ENCODE measurements at places on chromosomes 5 and 9. TPM values are rescaled to one million over a fixed set of nuclear protein-coding genes. Genes with fewer than 3 reads are reported as not detected.

C5orf52 gene
- not detected for total RNA-seq

GRCh38 chr5:158233735-158234322, 374.9 kb upstream of the CLINT1 start:
- H3K27ac ChIP-seq = no peak overlapping the region
- no peak for DNase-seq
- peaks cover 5% of the 10 kb centered on the region for H3K4me1 ChIP-seq
- H3K36me3 ChIP-seq = no peaks in the 10 kb centered on the region
- H3K4me3 ChIP-seq = no peak overlapping the region
- H3K27me3 ChIP-seq = no peaks in the 10 kb centered on the region

STPG3 gene
- total RNA-seq = not detected

GRCh38 chr9:29176231-29176630, 1603.0 kb upstream of the C9orf72 start:
- no peak overlapping the region for H3K27ac ChIP-seq
- H3K4me3 ChIP-seq = no peak overlapping the region
- H3K27me3 ChIP-seq = no peaks in the 10 kb centered on the region
- no peaks in the 10 kb centered on the region for H3K36me3 ChIP-seq
- DNase-seq = no peak

GRCh38 chr5:129099184-129099569, 4.6 kb downstream of the ISOC1 start:
- no peak overlapping the region for H3K4me3 ChIP-seq
- H3K4me1 ChIP-seq = peaks cover 24% of the 10 kb centered on the region
- H3K36me3 ChIP-seq = no peaks in the 10 kb centered on the region
- no peak for DNase-seq

GRCh38 chr5:78605611-78606010, 43.0 kb downstream of the LHFPL2 start:
- H3K4me3 ChIP-seq = no peak overlapping the region
- H3K36me3 ChIP-seq = no peaks in the 10 kb centered on the region
- H3K4me1 ChIP-seq = no peaks in the 10 kb centered on the region
- no peak for DNase-seq
- H3K27ac ChIP-seq = no peak overlapping the region
- H3K27me3 ChIP-seq = peaks cover 6% of the 10 kb centered on the region

DNA sequence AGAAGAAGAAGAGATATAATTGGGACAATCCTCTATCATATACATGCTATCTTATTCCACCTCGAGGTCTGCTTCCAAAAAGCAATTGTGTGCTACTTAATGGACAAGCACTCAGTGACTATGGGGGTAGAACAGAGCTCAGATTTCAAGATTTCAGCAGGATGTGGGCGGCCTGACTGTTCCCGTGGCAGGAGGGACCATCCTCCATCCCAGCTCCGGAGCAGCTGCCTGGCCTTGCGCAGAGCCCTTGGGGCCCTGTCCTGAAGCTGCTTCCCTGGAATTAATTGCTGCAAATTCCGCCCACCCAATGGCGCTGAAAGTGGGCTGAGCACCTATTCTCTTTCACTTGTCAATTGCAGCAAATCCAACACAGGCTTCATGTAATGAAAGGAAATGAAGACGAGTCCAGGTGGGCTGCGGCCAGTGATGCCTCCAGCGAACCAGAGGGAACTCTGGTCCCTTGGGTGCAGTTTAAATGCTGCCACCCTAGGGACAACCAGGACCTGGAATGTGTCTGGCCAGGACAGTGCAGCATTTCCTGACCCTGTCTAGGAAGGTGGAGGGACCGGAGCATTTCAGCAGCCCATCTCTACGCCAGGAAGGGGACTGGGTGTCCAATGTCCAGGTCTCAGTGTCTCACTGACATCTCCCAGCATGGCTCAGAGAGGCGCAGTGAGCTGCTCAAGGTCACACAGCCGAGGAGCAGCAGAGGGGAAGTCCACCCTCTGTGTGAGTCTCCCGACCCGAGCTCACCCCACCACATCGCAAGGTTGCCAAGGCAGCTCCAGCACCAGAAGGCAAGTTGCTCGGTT, 50.5 kb upstream of the FCN1 start:
- no peaks in the 10 kb centered on the region for H3K36me3 ChIP-seq
- H3K4me1 ChIP-seq = no peaks in the 10 kb centered on the region
- H3K4me3 ChIP-seq = no peak overlapping the region
- DNase-seq = no peak
- no peak overlapping the region for H3K27ac ChIP-seq

- no peaks in the 10 kb centered on the region for H3K36me3 ChIP-seq
- no peak overlapping the region for H3K4me3 ChIP-seq
- no peaks in the 10 kb centered on the region for H3K27me3 ChIP-seq
- no peak overlapping the region for H3K27ac ChIP-seq
Observed at GRCh38 chr9:14497476-14497875, 183.5 kb upstream of the NFIB start.

GRCh38 chr5:37810311-37810710, 29.5 kb downstream of the GDNF start:
- no peaks in the 10 kb centered on the region for H3K36me3 ChIP-seq
- DNase-seq = no peak
- H3K4me1 ChIP-seq = no peaks in the 10 kb centered on the region
- H3K27ac ChIP-seq = no peak overlapping the region
- H3K4me3 ChIP-seq = no peak overlapping the region

TMEM215 gene
- total RNA-seq = not detected

GRCh38 chr5:10579536-10580521, 16.0 kb downstream of the ANKRD33B start:
- H3K4me3 ChIP-seq = no peak overlapping the region
- H3K27me3 ChIP-seq = no peaks in the 10 kb centered on the region
- H3K4me1 ChIP-seq = peaks cover 35% of the 10 kb centered on the region
- no peak overlapping the region for H3K27ac ChIP-seq
- H3K36me3 ChIP-seq = peaks cover 4% of the 10 kb centered on the region

GRCh38 chr9:22131817-22132216, 122.7 kb upstream of the CDKN2B start:
- peaks cover 36% of the 10 kb centered on the region for H3K27me3 ChIP-seq
- no peaks in the 10 kb centered on the region for H3K36me3 ChIP-seq
- no peak for DNase-seq
- no peak overlapping the region for H3K4me3 ChIP-seq
- peaks cover 3% of the 10 kb centered on the region for H3K4me1 ChIP-seq
- no peak overlapping the region for H3K27ac ChIP-seq

DNA sequence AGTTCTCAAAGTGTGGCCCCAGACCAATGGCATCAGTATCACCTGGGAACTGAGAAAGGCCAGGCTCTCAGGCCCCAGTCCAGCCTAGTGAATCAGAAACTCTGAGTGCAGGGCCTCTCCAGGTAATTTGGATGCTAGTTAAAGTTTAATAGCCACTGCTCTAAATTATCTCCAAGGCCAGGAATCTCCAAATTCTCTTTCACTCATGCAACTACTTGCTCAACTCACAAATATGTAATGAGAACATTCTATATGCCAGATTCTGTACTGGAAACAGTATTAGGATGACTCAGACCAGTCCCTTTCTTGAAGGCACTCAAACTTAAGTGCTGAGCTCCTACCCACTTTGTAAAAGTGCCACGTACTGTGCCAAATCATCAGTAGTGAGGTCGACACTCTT, 84.6 kb downstream of the PAPPA start:
- no peak for DNase-seq
- no peaks in the 10 kb centered on the region for H3K27me3 ChIP-seq
- H3K4me3 ChIP-seq = no peak overlapping the region
- H3K4me1 ChIP-seq = no peaks in the 10 kb centered on the region

DNA sequence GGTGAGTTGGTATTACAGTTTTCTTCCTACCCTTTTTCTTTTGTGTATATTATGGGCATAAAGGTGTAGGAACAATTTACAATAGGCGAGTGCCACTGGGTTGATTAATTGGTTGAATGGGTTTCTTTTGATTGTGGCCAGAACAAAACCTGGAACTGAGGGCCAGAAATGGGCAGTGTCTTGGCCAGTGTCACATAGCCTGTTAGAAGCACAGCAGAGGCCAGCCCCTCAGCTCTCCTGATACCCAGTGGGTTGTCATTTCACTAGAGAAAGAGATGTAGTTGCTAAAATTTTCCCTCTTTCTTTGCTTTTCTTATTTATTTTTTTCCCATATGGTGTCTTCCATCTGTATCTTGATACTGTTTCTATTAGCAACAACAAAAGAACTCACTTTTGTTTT, 38.8 kb upstream of the SEMA6A start:
- H3K4me1 ChIP-seq = no peaks in the 10 kb centered on the region
- H3K27me3 ChIP-seq = peaks cover 8% of the 10 kb centered on the region
- no peak for DNase-seq
- no peak overlapping the region for H3K27ac ChIP-seq

GRCh38 chr5:125106271-125106670, 359.8 kb upstream of the ZNF608 start:
- DNase-seq = no peak
- H3K36me3 ChIP-seq = no peaks in the 10 kb centered on the region
- H3K27me3 ChIP-seq = no peaks in the 10 kb centered on the region

- no peaks in the 10 kb centered on the region for H3K36me3 ChIP-seq
- no peak for DNase-seq
- H3K27ac ChIP-seq = no peak overlapping the region
- no peaks in the 10 kb centered on the region for H3K27me3 ChIP-seq
Observed at GRCh38 chr9:117307701-117308100, 107.2 kb downstream of the ASTN2 start.

DNA sequence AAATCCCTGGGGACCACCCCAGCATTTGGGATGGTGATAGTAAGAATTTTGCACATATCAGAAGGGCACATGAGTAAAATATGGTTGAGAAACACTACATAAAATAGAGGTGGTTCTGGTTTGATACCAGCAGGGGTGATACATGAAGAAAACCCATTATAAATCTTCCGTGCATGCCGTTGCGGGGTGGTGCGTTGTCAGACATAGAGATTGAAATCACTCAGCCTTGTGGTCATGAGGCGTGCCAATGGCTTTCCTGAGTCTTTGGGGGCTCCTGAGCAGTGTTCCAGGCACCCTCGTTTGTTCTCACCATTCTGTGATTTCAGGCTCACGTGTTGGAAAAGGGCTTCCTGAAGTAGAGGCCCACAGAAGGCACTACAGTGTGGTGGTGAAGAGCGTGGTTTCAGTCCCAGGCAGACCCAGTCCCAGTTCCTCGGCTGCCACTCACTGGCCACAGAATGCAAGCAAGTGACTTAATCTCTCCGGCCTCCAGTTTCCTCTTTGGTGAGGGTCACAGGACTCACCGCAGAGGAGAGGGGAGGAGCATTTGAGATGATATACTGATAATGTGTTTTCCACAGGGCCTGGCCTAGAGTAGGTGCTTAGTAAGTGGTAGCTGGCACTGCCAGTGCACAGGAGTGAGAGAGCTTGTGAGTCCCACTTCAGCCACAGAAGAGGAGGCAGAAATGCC, 20.5 kb upstream of the GLRX start:
- H3K27ac ChIP-seq = peak overlapping the region; percentile 76
- H3K36me3 ChIP-seq = no peaks in the 10 kb centered on the region
- H3K27me3 ChIP-seq = peaks cover 2% of the 10 kb centered on the region
- DNase-seq = peak; percentile 59
- H3K4me3 ChIP-seq = peak overlapping the region; percentile 49
- peaks cover 27% of the 10 kb centered on the region for H3K4me1 ChIP-seq

TTC33 gene
- total RNA-seq = 14.8 TPM

LRRC19 gene
- total RNA-seq = not detected

Data from activated naive CD8-positive, alpha-beta T cell treated with anti-CD3 and anti-CD28 coated beads, Interleukin-2, amount 10 ng/mL, durations not matched to agents 7 days and 5 days (primary cell).